ENCODE measurements at places on chromosomes 4 and X.

- DNase-seq = no peak
These were observed 4.2 kb upstream of the TMEM154 start for GRCh38 chr4:152684007-152684406.

DNA sequence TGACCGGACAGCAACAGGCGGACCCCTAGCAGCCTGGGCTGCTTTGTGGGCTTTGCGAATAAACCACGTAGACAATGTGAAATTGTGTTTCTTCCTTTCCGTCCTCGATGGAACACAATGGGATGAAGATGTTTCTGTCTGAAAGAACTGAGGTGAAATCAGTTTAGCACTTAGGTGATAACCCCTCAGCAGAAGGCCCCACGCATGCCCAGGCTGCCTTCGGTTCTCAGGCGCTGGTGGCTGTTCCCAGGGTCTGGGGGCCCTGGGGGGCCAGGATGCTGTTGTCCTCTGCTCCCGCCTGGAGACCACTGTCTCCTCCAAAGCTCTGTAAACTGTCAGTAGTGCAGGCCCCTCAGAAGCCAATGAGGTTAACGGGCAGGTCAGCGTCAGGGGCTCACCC lies 73.9 kb upstream of the HGFAC start:
- no peak for DNase-seq

- no peak for DNase-seq
These were observed 203.9 kb downstream of the SOWAHB start for GRCh38 chr4:76694056-76694455.

- DNase-seq = no peak
These were observed 22.0 kb downstream of the SMIM14 start for GRCh38 chr4:39616651-39617050.

DNA sequence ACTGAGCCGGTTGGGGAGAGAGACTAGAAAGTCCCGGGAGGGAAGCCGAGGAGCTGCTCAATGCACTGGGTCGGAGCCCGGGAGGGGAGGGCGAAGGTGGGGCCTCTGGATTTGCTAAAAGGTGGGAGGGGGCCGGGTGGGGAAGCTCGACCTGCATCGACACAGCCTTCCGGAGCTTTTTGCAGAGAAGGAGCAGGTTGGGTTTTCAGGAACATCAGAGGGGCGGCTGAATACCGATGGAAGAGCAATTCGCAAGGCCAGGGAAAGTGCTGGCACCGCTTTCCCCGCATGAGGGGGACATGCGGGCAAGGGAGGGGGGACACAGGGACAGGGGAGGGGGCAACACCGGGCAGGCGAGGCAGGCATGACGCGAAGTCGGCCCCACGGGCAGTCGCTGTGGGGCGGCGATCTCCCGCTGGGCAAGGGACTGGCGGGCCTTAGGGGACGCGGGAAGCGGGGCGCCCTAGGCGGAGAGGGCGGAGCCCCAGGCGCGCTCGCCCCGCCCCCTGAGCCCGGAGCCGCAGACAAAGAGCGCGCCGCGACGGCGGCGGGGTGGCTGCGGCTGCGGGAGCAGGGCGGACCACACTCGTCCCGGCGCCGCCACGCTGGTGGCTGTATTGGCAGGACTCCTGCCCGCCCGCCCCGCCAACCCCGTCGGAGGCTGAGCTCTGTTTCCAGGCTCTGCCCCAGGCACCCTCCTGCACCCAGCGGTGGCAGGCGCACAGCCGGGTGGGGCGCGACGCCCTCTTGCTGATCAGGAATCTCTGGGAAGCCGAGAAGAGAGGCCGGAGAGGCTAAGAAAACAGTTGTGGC lies 11.6 kb downstream of the PDZD4 start:
- peak; percentile 55 for DNase-seq

GRCh38 chrX:96387801-96388200 lies 296.8 kb upstream of the DIAPH2 start:
- DNase-seq = no peak

DNA sequence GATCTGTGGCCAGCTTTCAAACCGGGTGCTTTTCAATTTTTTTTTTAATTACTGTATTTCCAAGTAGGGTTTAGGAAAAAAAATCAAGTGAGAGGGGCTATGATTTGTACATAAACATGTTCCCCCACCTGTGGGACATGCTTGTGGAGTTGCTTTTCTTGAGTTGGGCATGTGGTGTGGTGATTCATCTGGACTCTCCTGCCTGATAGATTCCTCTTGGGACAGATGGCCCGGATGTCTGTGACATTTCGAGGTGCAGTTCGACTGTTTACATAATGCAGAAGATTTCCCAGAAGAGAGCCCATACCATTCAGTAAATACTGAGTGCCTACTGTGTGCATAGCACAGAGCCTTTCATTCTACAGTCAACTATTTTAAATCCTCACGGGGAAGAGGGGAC lies 49.9 kb downstream of the DOCK11 start:
- DNase-seq = no peak

DNA sequence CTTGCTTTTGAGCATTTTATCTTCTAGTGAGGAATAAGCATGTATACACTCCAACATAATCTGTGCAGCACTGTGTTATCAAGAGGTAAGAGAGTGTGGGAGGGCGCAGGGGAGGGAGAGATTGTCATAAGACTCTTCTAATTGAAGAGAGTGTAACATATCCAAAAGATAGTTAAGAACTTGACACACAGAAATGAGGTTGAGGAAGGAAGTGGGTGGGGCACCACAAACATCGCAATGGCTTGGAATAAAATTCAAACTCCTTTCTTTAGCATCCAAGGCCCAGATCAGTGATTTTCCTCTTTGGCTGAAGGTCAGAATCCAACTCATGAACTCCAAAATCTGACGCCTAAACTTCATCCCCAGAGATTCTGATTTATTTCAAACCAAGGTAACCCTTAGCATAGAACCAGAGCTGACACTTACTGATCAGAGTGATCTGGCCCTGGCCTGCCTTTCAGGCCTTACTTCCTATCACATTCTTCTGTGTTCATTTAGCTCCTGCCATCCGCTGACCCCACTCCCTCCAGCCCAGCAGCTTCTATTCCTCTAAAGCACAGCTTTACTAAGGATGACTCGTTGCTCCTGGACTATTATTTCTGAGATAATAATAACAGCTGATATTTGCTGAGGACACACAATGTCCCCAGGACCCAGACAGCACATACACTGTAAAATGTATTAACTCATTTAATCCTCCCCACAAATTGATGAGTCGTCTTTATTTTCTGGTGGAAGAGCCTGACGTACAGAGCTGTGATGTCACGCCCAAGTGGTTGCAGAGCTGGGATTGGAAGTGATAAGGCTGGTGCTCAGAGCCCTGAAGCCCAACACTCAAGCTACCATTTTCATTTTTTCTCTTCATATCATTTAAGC lies 10.6 kb upstream of the CTSO start:
- DNase-seq = no peak

DNA sequence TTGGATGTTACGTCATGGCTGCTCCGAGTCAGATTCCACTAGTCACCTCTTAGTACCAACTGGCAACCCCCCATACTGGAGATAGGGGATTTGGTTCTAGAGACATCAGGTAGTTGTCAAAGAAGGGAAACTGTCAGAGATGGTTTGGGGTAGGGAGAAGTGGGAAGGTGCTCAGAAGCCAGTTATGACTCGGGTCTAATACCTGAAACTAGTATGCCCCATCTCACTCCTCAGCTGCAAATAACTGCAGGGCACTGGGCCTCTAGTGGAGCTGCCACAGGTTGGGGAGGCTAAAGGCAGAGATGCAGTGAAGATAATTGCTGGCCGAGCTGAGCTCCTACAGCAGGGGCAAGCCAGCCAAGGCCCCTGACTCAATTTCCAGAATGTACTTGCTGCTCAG lies 30.0 kb downstream of the OTUD6A start:
- no peak for DNase-seq

DNA sequence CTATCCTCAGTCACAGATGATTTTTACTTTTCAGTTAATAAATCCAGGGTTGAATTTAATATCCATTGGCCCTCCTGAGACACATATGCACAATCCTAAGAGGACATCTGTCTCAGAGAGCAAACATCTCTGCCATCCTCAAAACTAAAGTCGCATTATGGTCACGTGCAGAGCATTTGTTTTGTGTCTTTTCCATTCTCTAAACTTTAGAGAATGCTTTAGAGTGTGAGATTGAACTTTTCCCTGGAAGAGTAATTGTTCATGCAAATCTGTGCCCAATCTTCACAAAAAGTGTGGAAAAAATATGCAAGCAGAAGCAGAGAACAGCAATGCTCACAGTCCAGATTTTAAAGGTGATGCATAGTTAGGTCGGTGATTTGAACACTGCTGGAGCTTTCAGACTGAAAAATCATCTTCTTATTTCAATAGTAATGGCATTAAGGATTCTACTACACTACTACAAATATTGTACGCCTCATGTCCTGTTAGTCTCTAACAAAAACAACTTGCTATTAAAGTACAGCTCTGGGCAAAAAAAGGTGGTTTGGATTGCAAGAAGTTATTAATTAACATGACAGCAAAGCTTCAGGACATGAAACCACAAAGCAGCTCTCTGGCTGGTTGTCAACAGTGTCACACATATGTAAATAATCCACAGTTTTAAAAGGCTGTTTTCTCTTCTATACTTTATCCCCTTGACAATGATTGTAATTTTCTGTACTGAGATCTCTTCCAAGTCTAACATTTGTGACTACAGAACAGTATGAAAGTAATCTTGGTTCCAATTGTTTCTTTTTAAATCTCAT lies 19.9 kb downstream of the DCHS2 start:
- DNase-seq = no peak

DNA sequence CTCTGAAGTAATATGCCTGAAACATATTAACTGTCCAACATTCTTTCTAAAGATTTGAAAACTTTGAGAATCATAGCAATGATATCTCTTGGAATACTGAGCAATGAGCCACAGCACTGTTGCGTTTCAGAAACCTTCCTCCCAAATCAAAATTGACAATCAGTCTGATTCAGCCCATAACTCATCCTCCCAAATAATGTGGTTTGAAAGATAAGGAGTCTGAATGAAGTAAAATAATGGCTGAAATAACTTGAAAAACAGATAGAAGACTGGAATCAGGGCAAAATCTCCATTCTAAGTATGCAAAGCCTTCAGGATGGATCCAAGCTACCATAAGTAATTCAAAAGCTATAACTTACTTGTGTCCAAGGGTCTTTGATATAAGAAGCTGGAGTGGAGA lies 98.6 kb upstream of the PLS3 start:
- DNase-seq = no peak

- DNase-seq = no peak
These were observed 7.3 kb downstream of the TREX2 start for GRCh38 chrX:153438532-153438931.

GRCh38 chrX:111071542-111072277 lies 24.3 kb upstream of the PAK3 start:
- no peak for DNase-seq

GRCh38 chr4:7195546-7196287 lies 3.4 kb downstream of the SORCS2 start:
- DNase-seq = no peak

- DNase-seq = no peak
These were observed 158.0 kb upstream of the MED14 start for GRCh38 chrX:40893251-40893910.

- no peak for DNase-seq
These were observed 60.2 kb upstream of the GPC4 start for GRCh38 chrX:133475521-133475920.

GRCh38 chr4:171880136-171880535 lies 66.9 kb downstream of the GALNTL6 start:
- no peak for DNase-seq
